ENCODE measurements at places on chromosomes 6 and 20.

DNA sequence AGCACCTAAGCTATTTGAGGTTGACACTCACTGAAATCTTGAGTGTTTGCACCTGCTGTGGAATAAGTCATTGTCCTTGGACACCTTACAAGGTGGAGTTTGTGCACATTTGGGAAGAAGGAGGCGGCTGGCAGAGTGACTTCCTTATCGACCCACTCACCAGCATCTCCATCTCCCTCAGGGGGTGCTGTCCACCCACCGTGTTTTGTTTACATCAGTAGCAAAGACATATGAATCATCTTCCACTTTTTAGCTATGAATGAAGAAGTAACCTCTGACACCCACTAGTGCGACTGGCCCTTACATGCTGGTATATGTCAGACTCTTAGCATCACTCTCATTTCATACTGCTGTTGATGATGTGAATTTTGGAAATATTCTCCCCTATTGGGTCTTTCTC, 119.5 kb upstream of the SGK1 start:
- DNase-seq: no peak

DNA sequence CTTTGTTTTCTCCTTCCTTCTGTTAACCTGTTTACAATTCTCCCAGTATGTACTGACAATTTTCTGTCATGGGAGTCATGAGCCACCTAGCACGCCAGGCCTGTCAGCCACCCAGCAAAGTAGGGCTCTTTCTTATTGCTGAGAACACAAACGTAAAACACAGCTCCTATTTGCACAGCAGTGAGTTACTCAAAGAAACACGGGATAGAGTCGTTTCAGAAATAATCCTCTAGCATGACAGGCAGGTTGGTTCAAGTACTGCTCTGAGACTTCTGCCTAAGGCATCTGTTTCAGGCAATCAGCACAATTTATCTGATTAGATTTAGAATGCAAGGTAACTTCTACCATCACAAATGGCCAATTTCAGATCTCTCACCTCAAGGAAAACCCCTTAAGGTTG, 88.8 kb downstream of the CD24 start:
- DNase-seq: no peak

DNA sequence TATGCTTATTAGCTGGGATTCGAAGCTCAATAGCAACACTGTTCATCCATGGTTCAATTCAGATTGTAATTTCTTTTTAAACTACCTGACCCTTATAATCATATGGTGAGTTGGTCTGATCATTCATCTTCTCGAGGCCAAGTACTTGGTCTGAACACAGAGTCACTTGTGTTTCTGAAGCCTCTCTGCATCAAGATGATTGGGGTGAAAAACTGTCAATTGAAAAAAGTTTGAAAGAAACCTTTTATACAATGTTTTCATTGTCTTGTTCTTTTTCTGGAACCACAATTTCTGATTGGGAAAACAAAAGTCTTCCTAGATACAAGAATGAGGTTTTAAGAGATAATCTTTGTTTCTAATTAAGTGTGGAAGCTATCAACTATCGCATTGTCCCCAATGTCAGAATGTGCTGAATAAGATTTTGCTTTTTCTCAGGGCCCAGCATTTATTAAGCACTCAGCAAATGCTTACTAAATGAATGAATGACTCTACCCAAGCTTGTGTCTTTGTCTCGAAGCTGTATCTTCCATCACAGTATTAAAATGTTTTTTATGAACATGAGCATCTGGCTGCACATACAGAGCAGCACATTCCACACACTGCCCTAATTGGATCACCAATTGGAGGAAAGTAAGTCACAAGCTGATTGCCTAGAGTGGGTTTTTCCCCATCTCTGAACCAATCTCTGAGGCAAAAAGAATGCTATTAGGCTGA, 45.0 kb upstream of the MOXD1 start:
- no peak for DNase-seq

- DNase-seq: peak; percentile 63
Measured at GRCh38 chr6:36759148-36759759, 61.6 kb downstream of the RAB44 start.

DNA sequence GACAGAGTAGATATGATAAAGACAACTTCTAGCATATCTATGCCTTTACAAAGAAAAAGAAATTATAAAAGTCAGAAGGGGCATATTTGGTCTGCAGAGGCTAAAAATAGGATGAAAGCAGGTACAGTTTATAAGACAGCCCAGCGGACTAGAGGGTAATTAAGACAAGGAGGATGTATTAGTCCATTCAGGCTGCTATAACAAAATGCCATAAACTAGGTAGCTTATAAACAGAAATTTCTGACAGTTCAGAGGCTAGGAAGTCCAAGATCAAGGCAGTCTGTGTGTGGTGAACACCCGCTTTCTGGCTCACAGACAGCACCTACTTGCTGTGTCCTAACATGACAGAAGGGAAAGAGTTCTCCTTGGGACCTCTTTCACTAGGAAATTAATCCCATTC, 5.7 kb downstream of the HBS1L start:
- DNase-seq: no peak

DNA sequence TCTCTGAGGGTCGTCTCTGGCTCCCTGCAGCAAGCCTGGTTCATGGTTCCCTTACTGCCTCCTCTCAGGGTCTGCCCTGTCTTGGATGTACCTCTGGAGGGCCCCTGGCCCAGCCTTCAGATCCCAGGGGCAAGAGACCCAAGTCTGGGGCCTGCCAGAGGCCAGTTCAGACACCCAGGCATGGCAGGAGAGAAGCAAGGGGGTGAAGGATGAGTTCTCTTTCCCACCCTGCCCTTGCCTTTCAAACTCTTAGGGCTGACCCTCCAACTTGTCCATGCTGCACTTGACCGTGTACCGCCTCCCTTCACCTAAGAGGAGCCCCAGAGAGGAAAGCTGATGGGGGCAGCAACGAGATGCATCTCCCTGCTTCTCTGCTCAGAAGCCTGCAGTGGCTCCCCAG, 4.2 kb downstream of the GDAP1L1 start:
- no peak for DNase-seq

DNA sequence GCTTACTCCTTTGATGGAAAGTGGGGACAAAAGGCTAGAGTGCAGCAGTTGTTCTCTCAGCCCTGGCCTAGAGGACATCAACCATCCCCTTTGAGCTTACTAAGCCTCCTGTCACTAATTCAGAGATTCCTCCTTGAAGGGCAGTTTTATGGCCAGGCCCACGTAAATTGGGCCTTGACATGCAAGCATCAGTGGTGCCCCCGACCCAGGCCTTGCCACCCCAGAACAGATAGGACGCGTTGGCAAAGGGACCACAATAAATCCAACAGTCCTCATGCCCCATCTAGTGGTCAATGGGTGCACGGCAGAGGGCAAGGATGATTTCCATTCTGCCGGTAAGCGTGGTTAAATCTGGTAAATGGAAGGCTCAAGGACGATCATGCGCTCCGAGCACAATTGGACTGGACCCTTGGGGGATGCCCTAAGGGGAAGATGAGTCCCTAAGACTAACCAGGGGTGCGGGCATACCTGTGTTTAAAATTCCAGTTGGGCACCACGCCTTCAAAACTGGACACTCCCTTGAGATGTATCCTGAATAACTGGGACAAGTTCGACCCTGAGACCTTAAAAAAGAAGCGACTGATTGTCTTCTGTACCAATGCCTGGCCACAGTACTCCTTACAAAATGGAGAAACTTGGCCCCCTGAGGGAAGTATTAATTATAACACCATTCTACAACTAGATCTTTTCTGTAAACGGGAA, 32.6 kb downstream of the CEP85L start:
- DNase-seq: peak; percentile 56
